HL-60 (cell line): ENCODE measurements at places on chromosomes 1 and 21.

DNA sequence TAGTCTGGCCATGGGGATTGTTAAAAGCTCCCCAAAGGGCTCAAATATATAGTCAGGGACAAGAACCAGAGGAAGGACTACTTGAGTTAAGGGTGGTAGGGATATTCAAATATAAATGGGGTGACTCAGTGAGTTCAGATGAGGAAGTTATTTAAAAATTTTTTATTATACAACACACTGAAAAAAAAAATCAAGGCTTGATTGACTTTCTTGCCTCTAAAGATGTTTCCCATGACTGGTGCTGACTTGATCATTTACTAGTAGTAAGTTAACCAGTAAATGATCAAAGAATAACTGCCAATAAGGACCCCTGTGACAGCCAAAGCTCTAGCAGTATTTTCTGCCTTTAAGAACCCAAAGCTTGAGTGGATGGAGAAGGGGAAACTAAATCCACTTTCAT lies 357.6 kb upstream of the NR5A2 start:
- no peak for DNase-seq

- DNase-seq = no peak
These were observed 16.4 kb downstream of the CDCP2 start for GRCh38 chr1:54136269-54136896.

- no peak for DNase-seq
These were observed 43.6 kb downstream of the CTTNBP2NL start for GRCh38 chr1:112439592-112439991.

GRCh38 chr1:53442299-53442698 lies 16.9 kb upstream of the DMRTB1 start:
- no peak for DNase-seq

DNA sequence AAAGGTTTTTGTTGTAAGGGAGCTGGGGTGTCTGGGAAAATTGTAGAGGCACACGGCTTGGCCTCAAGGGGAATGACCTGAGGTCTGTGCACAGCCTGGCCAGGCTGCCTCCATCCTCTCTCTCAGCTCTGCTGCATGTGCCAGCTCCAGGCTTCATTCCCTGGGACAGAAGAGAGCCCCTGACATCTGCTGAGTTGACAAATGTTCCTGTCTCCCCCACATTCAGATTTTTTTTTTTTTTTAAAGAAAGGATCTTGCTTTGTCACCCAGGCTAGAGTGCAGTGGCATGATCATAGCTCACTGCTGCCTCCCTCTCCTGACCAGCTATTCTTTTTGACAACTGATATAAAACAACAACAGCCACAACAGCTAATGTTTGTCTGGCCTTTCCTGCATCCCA lies 84.4 kb downstream of the PCNX2 start:
- DNase-seq = no peak

- no peak for DNase-seq
These were observed 14.8 kb upstream of the WASF2 start for GRCh38 chr1:27504588-27505419.
